ENCODE measurements at places on chromosomes 4 and X.

- no peak for DNase-seq
These were observed 1.4 kb downstream of the PALLD start for GRCh38 chr4:168498251-168498650.

DNA sequence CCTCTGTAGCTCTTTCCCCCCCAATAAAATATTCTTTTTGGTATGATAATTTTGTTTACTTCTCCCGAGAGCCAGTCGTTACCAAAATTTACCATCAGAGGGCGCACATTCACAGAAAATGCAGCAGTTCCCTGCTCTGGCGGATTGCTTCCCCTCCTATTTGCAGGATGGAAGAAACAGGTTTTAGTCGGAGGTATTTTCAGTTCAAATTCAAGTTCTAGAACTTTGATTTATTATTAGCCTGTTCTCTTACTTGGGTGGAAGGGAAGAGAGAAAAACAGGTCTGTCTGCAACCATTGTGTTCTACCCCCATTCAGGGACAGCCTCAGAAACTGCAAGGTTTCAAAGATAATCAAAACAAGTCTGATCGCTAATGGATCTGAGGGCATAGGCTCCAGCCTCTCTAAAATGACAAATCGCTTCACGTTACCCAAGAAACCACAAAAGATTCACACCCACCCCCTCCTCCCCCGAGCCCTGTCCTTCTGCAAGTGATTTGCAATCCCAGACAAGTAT lies 263.8 kb upstream of the RPS6KA3 start:
- peak; percentile 46 for DNase-seq

- no peak for DNase-seq
These were observed 16.7 kb downstream of the LGI2 start for GRCh38 chr4:25013756-25014661.

GRCh38 chr4:59247032-59247431 lies 1953.1 kb upstream of the ADGRL3 start:
- peak; percentile 25 for DNase-seq

GRCh38 chr4:182832352-182833120 lies 84.7 kb downstream of the DCTD start:
- no peak for DNase-seq

- DNase-seq, result no peak
These were observed 5.6 kb downstream of the PQBP1 start for GRCh38 chrX:48903290-48903689.

DNA sequence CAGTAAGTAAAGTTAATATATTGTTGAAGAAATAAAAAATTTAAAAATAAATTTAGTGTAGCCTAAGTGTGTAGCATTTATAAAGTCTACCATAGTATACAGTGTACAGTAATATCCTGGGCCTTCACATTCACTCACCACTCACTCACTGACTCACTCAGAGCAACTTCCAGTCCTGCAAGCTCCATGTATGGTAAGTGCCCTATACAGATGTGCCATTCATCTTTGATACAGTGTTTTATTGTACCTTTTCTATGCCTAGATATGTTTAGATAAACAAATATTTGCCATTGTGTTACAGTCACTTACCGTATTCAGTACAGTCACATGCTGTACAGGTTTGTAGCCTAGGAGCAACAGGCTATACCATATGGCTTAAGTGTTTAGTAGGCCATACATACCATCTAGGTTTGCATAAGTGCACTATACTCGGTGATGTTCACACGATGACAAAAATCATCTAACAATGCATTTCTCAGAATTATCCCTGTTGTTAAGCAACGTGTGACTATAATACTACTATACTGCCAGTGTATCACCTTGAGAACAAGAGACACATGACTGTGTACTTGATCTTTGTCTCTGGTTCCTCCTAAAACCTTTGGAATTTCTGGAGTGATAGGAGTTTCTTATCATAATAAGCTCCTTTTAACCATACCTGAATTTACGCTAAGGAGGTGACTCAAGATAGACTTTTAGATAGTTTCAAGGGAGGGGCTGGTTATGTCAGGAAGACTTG lies 25.8 kb upstream of the SEPTIN11 start:
- no peak for DNase-seq

- peak; percentile 18 for DNase-seq
These were observed 443.2 kb downstream of the INPP4B start for GRCh38 chr4:142402900-142403299.

- no peak for DNase-seq
These were observed 30.9 kb upstream of the GLRA3 start for GRCh38 chr4:174859904-174860303.

DNA sequence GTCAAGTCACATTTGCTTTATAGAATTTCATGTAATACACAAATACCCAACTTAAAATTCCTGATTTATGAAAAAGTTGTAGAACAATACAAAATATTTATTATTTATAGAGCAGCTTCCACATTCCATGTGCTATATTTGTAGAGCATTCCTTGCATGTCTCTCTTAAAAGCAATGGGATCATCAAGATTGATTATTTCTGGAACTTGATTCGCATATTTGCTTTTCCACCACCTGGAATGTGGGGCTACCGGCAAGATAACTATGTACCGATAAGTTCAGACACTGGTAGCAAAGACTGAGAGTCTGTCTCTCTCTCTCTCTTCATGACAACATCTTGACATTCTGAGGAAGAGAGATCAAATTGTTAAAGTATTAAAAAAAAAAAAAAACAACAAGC lies 59.3 kb downstream of the MAPK10 start:
- no peak for DNase-seq

- DNase-seq, result no peak
These were observed 137.4 kb downstream of the BMP15 start for GRCh38 chrX:51047950-51048349.

DNA sequence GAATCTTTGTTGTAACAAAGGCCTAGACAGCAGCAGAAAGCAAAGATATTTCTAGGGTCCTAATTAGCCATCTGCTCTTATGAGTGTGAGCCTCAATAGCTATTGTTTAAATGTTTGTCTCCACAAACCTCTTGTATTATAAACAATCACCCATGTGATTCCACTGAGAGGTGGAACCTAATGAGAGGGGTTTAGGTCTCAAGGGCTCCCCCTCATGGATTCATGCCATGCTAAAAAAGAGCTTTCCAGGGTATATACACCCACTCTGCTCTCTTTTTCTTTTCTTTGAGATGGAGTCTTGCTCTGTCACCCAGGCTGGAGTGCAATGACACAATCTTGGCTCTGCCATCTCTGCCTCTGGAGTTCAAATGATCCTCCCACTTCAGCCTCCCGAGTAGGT lies 42.1 kb downstream of the TRIM61 start:
- DNase-seq, result peak; percentile 38

All from hematopoietic multipotent progenitor cell treated with erythropoietin and hydrocortisone succinate and interleukin-3 and kit ligand, for 6 days (in vitro differentiated cells).